Inflammatory macrophage treated with lipopolysaccharide for 1 hour (primary cell): ENCODE measurements at places on chromosomes 12 and 14.

GRCh38 chr12:19185262-19185929, 55.9 kb downstream of the PLEKHA5 start:
- no peak for DNase-seq

DNA sequence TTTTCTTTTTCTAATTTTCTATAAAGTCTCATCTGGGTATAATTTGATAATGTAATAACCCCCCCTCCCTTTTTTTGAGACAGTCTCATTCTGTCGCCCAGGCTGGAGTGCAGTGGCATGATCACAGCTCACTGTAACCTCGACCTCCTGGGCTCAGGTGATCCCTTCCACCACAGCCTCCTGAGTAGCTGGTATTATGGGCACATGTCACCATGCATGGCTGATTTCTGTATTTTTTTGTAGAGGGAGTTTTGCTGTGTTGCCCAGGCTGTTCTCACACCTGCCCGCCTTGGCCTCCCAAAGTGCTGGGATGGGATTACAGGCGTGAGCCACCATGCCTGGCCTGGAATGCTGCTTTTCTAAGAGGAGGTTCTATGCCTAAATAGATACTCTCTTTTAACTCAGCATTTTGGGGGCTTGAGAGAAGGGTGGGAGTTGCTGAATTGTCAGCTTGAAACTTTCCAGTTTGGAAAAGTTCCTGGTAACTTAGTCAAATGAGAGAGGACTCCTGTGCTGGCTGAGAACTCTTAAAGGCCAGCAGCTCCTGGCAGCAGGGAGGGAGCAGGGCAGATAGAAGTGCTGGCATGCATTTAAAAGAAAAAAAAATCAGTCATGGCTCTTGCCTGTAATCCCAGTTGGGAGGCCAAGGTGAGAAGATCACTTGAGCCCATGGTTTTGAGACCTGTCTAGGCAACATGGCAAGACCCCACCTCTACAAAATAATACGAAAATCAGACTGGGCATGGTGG, 13.0 kb downstream of the NUDT4 start:
- DNase-seq: no peak

- DNase-seq: no peak
Observed at GRCh38 chr14:56243110-56243509, 124.9 kb downstream of the PELI2 start.

DNA sequence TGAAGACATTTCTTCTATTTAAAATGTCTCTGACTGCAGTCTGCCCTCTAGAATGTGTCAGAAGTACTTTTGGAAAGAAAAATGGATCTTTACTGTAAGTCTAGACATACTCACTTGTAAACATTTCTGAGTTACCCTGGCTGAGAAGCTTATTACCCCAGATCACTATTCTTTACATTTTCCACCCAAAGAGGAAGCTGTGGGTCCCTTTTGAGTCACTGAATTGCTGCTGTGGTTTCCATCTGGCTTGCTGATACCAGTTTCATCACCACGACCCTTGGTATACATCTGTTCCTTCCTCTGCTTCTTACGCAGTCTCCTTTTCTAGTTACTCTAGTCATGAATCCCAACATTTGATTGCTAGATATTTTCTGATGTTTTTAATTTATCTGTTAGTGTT, 20.2 kb upstream of the CLEC4D start:
- peak; percentile 96 for DNase-seq

DNA sequence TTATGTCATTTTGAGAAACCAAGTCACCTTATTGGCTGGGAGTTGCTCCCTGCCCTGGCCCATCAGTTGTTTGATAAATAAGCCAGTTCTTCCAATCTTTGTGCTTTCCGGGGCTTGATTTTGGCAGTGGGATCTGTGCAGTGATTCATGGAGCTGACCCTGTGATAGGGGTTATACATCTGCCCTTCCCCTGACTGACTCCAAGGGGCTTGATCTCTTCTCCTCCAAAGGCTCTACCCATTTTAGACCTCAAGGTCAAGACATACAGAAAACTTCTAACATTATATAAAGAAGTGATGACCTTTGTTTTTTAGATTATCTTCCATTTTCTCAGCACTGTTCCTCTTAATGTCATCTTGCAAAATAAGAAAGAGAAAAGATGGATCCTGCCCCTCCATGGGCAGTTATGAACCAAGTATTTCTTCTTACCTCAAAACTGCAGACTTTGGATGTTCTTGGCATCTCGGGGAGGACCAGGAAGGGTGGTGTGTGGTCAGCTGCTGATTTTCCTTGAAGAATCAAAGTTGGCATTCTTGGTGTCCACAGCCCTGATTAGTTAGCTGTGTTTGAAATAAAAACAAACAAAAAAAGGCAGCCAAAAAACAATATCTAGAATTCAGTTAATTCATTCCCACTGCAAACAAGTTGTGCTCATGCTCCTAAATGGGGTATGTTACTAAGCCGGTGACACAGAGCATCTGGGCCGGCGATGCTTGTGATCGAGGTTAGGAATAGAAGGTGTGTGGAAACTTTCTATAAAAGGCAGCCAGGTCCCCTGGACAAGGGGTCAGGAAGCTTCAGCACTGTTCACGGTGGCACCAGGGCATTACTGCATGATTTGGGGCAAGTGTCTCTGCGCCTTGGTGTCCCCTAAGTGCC, 120.2 kb downstream of the SAMD4A start:
- DNase-seq: no peak

DNA sequence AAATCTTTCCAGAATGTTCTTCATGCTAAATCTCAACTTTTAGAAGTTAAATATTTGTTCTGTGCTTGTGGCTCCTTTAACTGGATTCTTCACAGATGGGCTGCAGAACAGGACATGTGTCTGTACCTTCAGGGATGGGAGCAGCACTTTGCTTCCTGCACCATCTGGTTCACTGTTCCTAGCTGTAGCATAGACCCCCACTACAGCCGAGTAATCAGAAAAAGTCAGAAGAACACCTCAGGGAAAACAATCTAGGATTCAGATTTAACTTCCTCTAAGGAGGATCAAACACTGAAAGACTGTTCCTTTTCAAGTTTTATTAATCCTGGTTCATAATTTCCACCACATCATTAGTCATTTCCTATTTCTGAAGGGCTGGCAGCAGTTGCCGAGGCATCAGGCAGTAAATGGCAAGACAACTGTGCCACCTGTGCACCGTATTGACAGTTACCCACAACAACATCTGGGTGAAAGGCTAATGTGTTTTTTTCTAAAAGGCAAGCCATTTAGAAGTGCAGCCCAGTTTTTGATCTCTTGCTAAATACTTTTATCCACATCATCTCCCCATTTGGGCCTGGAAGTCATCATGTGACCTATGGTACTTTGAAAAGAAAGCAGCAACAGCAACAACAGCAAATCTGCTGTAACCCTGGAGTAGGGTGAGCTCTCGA, 212.8 kb upstream of the BMP4 start:
- no peak for DNase-seq

DNA sequence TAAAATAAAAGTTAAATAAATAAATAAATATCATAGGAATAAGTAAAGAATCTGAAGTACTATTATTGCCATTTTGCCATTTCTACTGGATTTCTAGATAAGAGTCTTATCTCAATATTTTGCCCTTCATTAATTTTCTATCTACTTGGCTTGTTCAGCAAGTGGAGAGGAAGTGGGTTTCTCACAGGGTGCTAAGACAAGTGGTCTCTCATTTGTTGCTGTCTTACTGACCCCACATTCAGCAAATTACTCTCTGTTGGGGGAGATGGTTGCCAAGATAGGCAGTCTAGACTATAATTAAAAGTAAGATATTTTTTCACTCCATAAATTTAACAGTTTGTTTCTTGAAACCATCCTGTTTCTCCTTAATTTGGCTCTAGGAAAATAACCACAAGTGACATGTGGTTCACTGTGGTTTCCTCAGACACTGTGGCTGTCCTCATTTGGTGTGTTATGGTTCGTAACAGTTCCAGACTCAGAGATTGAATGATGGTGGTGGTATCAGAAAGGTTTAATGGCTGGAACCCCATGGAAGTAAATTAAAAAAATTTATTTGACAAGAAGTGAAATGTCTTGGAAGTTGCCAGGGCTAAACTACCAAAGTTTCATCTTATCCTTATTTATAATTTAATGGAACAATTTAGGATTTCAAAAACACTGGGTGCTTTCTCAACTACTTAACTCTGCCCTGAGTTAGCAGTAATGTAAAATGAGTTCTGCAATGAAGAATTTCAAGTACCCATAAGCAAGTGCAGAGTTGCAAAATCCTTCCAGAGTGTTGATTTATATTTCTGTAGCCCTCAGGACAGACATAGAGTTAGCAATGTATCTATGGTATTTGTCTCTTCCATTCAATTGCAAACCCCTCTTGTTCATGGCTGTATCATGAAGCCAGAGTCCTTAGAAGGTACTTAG, 214.8 kb downstream of the MSRB3 start:
- DNase-seq: no peak

GRCh38 chr12:120085920-120086645, 30.5 kb downstream of the RAB35 start:
- DNase-seq: no peak

DNA sequence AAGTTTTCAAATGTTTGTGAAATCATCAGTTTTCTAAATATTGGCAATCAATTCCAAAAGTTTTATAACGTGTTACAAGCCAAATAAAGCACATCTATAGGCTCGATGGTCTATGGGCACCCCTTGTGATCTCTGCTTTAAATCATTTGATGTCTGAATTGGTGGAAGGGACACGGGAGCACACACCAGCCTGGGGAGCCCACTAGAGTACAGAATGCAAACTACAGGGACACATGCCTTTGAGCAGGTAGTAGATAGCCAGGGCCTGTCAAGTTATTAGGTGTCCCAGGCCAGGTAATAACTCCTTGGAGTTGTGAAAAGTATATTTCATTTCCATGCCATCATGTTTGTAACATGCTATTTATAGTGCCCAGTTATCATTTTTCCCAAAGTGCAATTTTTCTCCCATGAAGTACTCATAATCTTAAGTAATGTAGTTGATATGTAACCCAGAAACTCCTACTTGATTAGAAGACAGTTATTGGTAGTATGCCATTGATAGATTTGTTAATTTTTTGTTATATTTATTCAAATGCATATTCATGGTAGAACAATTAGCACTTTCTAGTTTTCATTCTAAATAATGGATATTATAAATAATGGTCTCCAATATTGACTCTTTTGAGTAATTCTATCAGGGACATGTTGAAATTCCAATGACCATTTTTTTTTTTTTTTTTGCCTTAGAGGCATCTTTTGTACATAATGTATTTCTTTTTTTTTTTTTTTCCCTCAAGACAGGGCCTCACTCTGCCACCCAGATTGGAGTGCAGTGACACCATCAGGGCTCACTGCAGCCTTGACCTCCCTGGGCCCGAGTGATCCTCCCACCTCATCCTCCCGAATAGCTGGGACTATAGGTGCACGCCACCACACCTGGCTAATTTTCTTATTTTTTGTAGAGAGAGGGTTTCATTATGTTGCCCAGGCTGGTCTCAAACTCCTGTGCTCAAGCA, 96.9 kb upstream of the FGD4 start:
- DNase-seq: peak; percentile 3
